IgD-negative memory B cell (primary cell): ENCODE measurements at places on chromosomes 16 and 17. TPM values are rescaled to one million over a fixed set of nuclear protein-coding genes. Genes with fewer than 3 reads are reported as not detected.

ASIC2 gene
- polyA plus RNA-seq = not detected

SLC9A5 gene
- polyA plus RNA-seq = 0.75 TPM

CLEC18B gene
- not detected for polyA plus RNA-seq

HBA1 gene
- 12.1 TPM for polyA plus RNA-seq
